Motor neuron (in vitro differentiated cells): ENCODE measurements at places on chromosomes 11 and 22.
A peak's percentile ranks its signal among the peaks of the same experiment; 100 is the strongest.

DNA sequence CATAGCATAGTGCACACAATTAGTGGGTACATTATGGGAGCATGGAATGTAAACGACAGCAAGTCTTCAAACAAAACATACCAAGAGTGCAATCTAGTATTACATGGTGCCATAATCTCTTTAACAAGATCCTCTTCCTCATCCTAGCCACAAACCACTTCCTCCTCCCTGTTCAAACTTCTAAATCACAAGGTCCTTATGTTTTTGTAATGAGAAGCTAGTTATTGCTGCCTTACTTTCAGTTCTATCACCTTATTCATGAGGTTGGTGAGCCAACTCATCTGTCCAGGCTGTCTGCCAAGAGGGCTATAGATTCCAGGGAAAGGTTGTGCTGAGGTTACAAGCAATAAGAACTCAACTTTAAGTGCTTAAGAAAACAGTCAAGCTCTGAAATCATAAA, 195.4 kb upstream of the ARHGAP20 start:
- ATAC-seq = no peak

- peak; percentile 90 for ATAC-seq
Measured at GRCh38 chr11:12765428-12765827, 91.2 kb downstream of the TEAD1 start.

DNA sequence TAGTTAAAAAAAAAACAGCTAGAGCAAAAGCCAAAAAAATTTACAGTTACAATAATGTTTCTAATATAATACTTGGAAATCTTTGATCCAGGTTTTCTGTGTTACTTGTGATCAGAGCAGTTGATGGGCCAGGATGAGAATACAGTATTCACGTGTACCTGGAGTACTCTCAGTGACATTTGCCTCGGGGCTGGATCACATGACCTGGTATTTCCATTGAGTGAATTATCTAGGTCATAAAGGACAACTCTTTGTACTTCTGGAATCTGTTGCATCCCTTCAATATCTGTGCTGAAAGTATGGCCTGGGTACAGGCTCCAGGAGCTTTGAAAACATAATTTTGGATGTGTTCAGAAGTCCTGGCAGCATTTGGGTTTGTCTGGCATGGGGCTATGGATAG, 93.5 kb downstream of the GRAMD1B start:
- no peak for ATAC-seq

GRCh38 chr22:37402184-37402506, 25.1 kb downstream of the ELFN2 start:
- ATAC-seq = no peak

DNA sequence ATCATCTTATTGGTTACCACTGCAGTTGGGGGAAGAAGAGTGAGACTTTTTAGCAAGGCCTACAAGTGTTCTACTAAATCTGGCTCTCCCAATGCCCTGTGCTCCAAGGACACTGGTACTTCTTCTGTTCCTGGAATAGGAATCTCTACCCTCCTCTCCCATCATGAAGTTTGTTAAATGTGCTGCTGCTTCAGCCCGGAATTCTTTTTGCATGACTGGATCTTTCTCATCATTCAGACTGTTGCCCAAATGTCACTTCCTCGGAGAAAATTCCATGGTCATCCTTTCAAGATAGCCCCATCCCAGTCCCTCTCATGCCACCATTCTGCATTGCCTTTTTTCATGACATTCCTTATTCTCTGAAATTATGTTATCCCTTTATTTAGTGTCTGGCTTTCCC, 400.8 kb downstream of the SOX6 start:
- no peak for ATAC-seq

DNA sequence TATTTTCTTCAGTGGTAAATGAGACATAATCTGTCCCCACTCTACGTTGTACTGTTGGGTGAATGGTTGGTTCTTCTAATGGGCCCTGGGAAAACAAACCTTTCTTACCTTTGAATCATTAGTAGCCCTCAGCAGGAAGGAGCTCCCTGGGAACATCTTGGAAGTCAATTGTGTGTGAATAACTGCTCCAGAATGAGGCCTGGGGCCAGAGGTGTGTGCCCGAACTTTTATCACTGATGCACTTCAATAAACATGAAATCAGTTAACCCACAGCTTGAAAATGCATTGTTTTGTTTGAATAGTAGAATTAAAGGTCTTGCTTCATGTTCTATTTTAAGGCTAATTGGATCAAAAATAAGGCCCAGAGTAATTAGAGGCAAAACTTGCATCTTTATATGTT, 67.1 kb downstream of the NAV2 start:
- no peak for ATAC-seq

- ATAC-seq = peak; percentile 86
Measured at GRCh38 chr11:127003260-127003981, 2.9 kb upstream of the KIRREL3 start.

DNA sequence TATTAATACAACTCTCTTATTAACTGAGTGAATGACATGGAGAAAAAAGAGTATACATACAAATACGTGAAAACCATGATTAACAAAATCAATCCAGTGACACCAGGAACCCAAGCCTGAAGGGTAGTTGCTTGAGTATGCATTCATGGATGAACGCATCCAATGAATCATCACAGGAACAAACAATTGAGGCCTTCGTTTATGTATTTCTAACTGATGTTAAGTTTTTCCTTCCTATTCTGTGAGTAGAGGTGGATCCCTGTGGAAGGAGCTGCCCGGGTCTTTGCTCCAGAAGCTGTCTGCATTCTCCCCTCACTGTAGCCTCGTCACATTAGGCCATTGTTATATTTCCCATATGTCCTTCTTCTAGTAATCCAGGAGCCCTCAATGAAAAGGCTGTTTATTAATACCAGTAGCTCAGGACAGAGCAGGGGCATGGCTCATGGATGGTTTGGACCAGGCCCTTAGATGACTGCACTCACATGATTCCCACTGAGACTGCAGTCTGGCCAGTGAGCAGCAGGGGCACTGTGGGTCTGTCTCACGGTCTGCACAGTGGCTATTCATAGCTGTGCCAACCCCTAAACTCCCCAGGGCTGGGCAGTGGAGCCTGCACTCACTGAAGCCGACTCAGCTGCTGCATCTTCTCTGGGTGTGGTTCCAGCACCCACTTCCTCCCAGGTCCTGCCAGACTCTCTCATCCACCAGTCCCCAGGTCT, 128.1 kb upstream of the TOP3B start:
- peak; percentile 100 for ATAC-seq

- peak; percentile 69 for ATAC-seq
Measured at GRCh38 chr11:76701294-76702040, 30.9 kb upstream of the LRRC32 start.

DNA sequence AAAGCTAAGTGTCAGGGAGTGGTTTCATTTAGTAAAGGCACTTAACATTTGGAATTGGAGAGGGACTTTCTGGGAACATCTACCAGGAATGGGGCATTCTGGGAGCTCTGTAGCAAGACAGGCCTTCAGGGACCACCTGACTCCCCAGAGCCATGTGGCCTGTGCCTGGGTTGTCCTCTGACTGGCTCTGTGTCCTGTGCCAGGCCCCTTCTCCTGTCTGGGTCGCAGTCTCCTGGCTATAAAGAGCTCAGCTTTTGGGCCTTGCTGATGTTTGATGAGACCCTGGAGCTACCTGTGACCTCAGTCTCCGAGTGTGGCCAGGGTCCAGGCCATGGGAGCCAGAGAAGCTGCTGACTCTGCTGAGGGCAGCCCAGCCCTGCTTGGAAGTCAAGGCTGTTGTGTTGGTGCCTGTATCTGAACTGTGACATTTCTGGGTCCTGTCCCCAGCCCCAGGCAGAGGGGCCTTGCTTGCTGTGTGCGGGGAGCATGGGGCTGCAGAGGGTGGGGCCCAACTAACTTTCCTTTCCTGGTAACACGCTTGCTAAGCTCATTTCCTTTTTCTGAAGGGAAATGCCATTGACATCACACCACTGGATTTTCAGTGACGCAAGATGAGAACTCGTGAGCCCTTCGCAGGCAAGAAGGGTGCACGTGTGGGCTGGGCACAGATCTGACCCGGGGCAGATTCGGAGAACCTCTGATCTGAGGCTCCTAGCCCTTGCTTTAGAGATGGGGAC, 41.3 kb downstream of the LRRC32 start:
- no peak for ATAC-seq

- ATAC-seq = no peak
Measured at GRCh38 chr11:124724979-124725718, 14.6 kb upstream of the NRGN start.

DNA sequence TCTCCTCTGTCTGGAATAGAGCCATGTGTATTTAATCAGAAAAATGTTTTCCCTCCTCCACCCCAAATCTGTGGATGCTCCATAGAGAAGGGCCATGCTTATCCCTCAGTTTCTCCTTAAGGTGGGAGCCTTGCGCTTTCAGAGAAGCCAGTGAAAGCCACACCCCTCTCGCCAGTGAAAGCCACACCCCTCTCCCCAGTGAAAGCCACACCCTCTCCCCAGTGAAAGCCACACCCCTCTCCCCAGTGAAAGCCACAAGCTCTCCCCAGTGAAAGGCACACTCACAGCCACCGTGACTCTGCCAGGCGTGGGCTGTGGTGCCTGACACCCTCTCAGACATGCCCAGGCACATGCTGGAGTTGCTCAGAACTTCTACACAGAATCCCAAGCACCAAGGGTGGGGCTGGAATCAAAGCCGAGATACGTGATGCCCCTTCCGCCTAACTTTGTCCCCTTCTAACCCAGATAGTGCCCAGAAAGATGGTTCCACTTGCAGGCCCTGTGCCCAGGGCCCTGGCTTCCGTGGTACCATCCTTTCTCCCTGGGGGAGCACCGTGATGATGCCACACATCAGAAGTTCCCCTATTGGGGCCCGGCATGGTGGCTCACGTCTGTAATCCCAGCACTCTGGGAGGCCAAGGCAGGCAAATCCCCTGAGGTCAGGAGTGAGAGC, 16.5 kb upstream of the PRR5 start:
- ATAC-seq = peak; percentile 23

DNA sequence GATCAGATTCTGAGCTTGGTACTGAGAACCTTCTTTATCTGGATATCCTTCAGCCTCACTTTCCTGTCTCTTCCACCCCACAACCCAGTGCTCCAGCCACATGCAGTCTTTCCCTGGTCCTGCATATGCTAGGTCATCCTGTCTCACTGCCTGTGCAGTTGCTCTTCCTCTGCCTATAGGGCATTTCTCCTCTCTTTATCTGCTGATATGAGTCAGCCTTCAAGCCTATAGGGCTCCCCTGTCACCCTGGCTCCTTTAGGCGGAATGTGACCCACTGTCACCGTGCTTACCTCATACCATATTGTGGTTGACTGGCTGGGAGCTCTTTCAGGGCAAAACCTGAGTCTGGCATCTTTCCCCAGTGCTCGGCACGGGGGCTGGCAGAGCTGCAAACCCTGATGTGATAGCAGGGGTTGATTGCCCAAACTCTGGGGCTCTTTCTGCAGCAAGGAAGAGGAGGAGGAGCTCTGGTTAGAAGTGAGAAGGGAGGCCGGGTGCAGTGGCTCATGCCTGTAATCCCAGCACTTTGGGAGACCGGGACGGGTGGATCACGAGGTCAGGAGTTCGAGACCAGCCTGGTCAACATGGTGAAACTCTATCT, 26.3 kb downstream of the MEI1 start:
- no peak for ATAC-seq

GRCh38 chr22:37128555-37129281, 19.2 kb upstream of the TMPRSS6 start:
- ATAC-seq = no peak

- ATAC-seq = no peak
Measured at GRCh38 chr11:113457784-113458183, 17.4 kb downstream of the DRD2 start.

GRCh38 chr11:41720761-41721160, 261.3 kb upstream of the LRRC4C start:
- ATAC-seq = no peak

GRCh38 chr11:27216270-27217149, 146.5 kb downstream of the CCDC34 start:
- ATAC-seq = peak; percentile 81

- ATAC-seq = no peak
Measured at GRCh38 chr11:64535811-64536210, 55.2 kb upstream of the SLC22A12 start.

- peak; percentile 71 for ATAC-seq
Measured at GRCh38 chr22:39183991-39184585, 31.6 kb upstream of the CBX7 start.

GRCh38 chr11:110069158-110069737, 23.9 kb upstream of the ZC3H12C start:
- peak; percentile 97 for ATAC-seq

- ATAC-seq = no peak
Measured at GRCh38 chr22:43448048-43448447, 36.2 kb downstream of the MPPED1 start.
